Retina (tissue), 1 donor: ENCODE measurements at places on chromosomes 16 and 17.

- no peak for DNase-seq
Measured at GRCh38 chr16:2238150-2238837, 2.0 kb downstream of the DNASE1L2 start.

- DNase-seq: no peak
Measured at GRCh38 chr16:65313936-65314626, 192.2 kb upstream of the CDH11 start.

GRCh38 chr17:80718428-80718827 is 173.8 kb downstream of the RPTOR start:
- no peak for DNase-seq

- DNase-seq: no peak
Measured at GRCh38 chr16:89295915-89296314, 78.4 kb downstream of the ZNF778 start.

DNA sequence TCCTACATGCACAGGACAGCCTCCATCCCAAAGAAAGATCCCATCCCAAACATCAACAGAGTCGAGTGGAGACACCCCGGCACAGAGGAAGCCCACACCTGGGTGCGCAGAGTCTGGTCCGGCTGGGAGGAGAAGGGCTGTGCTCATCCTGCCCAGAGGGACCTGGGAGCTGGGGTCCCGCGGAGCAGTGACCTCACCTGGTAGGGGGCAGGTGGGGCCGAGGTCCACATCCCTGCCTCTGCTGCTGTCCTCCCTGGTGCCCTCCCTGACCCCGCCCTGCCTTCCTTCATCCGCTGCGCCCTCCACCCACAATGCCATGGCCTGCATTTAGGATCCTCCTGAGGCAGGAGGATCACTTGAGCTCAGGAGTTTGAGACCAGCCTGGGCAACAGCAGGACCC is 2.9 kb downstream of the C16orf90 start:
- no peak for DNase-seq

DNA sequence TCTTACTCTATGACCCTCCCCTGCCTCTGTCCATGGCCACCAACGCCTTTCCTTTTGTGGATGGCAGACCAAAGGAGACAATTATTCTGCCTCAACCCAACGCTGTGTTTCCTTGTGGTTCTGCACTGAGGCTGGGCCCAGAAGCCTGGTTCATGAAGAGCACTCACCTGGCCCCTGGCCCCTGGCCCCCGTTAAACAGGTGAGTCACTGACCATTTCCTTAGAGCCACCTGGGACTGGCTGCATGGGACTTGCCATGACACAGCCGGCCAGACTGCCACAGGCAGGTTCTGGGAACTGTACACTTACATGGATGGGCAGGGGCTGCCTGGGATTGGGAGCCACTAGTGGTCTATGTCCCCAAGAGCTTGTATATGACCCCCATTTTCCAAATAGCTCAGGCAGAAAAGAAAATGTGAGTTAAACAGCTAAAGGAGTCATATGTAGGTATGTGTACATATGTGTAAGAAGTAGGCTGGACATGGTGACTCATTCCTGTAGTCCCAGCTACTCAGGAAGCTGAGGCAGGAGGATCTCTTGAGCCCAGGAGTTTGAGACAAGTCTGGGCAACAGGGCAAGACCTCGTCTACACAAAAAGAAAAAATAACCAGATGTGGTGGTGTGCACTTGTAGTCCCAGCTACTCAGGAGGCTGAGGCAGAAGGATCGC is 181.9 kb upstream of the CACNG5 start:
- no peak for DNase-seq

GRCh38 chr17:45237686-45238085 is 16.0 kb downstream of the FMNL1 start:
- DNase-seq: no peak

DNA sequence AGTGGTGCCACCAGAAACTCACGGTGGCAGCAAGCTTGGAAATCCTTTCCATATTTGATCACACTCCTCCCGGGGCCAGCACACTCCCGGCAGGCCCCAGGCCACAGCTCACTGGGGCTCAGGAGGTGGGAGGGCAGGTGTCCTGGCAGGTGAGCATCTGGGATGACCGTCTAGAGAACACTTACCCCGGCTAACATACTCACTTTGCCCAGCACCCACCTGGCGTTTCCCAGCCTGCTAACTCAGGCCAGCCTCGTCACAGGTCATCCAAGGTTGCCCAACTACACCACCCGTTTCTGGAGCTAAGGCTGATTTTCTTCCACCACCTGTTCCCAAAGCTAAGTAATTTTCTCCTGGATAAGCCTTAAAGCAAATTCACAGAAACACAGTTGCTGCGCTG is 24.9 kb downstream of the FBXO31 start:
- DNase-seq: no peak

GRCh38 chr16:74896389-74897370 is 88.2 kb downstream of the WDR59 start:
- DNase-seq: no peak

GRCh38 chr16:71781741-71782140 is 26.9 kb downstream of the AP1G1 start:
- DNase-seq: no peak

DNA sequence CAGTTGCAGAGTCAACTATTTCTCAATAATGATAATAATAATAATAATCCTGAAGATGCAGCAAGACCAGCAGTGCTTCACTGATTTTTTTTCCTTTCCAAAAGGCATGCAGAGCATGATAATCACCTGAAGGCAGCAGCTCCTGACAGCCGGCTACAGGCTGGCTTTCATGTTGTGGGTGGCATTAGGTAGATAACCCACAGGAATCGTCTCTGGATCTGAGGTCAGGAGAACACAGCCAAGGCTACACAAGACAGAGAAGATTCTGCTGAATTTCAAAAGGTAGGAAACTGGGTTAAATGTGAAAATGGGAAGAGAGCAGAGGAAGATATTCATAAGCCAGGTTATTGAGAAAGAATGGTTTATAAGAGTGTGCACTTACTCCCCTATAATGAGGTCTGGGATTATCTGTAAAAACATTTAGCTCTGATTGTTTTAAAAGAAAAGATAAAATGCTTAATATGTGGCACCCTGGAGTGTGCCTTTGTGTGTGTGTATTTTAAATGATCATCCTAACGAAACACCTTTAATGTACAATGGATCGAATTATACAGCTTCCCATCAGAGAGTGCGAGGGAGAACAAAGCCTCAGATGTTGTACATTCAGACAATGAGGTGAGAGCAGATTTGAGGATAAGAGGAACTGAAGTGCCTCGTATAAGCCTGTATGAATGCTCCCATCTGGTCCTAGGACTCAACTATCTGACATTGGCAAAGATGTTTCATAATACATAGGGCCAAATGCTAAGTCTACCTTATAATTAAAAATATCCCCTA is 273.1 kb downstream of the PHKB start:
- no peak for DNase-seq

DNA sequence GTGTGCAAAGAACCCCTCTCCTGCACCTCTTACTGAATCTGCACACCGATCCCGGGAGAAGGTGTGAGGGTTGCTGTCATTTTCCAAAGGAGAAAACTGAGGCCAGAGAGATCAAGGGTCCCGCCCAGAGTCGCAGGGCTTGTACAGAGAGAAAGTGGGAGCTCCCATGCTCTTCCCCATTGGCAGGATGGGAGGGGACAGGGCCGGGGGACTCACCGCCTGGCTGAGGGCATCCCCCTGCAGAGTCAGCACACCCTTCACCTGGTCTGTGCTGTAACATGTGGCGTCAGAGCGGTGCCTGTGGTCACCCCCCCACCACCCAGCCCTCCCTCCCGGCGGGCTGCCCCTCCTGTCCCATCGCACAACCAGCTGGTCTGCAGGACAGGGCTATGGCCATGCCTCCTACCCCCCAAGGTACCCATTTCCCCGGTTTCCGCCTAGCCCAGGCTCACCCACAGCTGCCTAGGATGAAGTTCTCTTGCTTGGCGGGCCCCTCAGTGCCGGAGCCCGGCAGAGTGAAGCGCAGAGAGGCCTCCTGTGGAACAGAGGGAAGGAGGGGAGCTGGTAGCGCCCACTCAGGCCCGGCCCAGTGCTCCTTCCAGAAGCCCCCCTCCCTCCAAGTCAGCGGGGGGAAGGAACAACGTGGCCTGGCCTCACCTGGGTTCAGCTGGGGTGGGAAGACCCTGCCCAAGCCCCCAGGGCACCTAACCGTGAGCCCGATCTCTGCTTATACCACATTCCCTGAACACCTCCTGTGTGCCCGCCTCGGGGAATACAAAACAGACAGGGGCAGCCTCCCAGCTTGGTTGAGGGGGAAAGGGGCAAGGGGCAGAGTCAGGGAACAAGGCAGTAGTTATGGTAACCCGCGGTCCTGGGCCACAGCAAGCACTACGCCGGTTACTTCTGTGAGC is 1.1 kb downstream of the ROGDI start:
- no peak for DNase-seq

DNA sequence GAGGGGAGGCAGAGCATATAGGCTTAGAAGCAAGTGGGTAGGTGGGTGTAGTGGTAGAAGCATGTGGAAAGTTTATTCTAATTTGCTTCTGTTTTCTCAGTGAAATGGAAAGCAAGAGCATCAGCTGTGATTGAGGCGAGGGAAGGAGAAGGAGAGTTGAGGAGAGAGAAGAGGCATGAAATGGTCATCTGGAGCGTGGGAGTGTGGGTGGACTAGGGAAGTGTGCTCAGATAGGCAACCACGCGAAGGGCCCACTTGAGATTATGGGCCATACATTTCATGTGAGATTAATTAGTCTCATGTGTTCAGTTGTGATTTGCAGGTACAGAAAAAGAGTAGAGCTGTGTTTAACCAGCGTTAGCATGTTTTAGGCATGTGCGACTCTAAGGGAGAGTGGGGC is 20.8 kb upstream of the CDC6 start:
- DNase-seq: no peak

GRCh38 chr16:30622455-30623032 is 12.4 kb upstream of the ZNF689 start:
- DNase-seq: no peak

GRCh38 chr17:59219992-59220327 is 351 bp upstream of the GDPD1 start:
- DNase-seq: no peak

GRCh38 chr16:2288726-2289125 is 20.8 kb upstream of the RNPS1 start:
- no peak for DNase-seq

GRCh38 chr16:1971796-1972489 is at the start of gene TBL3:
Gene TBL3 (plus strand): TSS chr16:1972053. CDS start chr16:1972165, 112 bp downstream.
- peak; percentile 99 for DNase-seq

DNA sequence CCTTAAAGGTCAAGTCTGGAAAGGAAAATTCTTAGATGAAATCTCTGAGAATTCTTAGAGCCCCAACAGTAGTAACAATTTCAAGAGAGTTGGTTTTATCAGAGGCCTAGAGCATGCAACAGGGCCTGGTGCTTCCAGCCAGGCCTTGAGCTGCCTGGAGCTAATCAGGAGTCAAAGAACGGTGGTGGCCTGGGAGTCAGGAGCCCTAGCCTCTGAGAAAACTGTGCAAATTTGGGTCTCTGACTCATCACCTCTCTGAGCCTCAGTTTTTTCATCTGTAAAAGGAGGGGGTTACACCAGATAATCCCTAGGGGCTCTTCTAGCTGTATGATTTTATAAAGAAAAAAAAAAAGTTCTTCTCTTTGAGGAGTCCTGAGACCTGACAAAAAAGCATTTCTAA is 227.3 kb upstream of the RPL38 start:
- DNase-seq: no peak

- DNase-seq: no peak
Measured at GRCh38 chr17:68347380-68347779, 56.1 kb downstream of the ARSG start.

GRCh38 chr17:49993423-49994060 is 1.5 kb downstream of the DLX3 start:
- DNase-seq: peak; percentile 74

DNA sequence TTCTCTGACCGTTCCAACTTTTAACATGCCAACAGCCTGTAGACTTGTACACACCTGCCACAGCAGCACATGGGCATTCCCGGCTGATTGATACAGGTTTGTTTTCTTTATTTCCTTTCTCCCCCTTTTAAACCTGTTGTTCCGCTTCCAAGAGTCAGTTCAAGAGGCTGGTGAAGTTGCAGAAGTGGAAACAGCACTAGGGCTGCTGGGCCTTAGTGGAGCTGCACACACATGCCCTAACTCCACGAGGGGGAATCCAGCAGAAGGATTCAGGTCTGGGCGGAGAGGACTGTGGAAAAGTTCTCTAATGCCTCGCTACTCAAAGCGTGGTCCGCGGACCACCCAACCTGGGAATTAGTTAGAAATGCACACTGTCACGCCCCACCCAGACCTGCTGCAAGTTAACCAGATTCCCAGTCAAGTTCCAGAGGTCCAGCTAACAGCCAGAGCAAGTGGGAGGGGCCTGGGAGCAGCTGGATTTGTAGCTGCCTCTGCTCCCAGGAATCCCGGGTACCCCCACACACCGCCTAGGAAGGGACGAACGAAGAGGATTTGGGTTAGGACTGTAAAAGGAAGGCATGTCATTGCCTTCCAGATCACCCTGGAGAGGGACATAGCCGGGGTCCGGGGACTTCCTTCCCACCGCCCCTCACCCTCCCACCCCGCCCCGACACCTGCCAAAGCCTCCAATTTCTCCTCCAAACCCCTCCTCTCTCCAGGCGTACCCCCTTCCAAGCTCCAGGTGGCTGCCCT is 542 bp downstream of the SLC39A11 start:
- peak; percentile 32 for DNase-seq

DNA sequence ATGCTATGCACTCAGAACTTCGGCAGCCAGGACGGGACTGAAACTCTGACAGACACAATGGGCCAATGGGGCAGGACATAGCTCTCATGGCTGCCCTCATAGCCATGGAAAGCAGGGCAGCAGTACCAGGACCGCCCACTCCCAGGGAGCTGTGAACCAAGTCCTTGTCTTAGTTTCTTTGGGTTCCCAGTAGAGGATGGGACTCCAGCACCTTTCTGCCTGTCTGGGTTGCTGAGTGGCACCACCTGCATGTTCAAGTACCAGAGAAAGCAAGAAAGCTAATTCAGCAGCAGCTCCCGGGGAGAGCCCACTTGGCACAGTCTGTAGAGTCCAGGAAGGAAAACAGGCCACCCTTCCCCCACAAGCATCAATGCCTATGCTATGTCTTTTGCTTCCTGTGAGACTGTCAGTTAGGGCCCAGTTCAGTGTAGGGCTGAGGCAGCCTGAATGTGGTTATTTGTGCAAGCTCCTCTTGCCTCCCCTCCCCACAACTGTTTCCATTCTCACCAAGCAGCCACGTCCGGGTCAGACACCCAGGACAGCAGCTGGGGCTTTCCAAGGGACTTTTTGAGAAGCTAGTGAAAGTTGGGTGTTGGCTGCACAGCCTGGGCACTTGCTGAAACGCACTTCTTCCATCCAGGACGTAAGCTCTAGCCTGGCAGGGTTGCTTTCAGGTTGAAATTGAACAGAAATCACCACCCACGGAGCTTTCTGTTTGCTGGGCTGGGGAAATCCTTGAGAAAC is 7.8 kb downstream of the SUPT4H1 start:
- no peak for DNase-seq

DNA sequence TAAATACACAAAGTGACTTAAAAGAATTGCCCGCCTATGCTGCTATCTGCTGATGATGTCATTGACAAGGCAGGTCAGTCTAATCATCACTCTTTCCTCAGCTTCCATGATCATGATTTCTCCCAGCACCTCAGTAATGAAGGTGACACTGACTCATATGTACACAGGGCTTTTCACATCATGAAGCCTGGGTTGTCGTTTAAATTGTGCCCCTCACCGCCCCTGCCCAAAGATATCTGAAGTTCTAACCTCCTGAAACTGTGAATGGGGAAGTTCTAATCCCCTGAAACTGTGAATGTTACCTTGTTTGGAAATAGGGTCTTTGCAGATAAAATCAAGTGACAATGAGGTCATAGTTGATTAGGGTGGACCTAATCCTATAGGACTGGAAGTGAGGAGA is 17.4 kb upstream of the GPRC5C start:
- DNase-seq: no peak
